Muscle of leg (tissue), 16 donors: ENCODE measurements at places on chromosomes 13 and 19.
A peak's percentile ranks its signal among the peaks of the same experiment; 100 is the strongest.

GRCh38 chr19:3980353-3981251 lies 4.7 kb downstream of the EEF2 start:
- no peak overlapping the region for H3K4me3 ChIP-seq
- DNase-seq, result peak; percentile 9
- peaks cover 26% of the 10 kb centered on the region for H3K4me1 ChIP-seq
- no peaks in the 10 kb centered on the region for H3K27me3 ChIP-seq
- H3K36me3 ChIP-seq, result peaks cover 85% of the 10 kb centered on the region

GRCh38 chr19:49297403-49297802 lies 27.6 kb downstream of the SLC6A16 start:
- H3K4me1 ChIP-seq, result peaks cover 6% of the 10 kb centered on the region
- no peak overlapping the region for H3K4me3 ChIP-seq
- no peak for DNase-seq
- no peaks in the 10 kb centered on the region for H3K36me3 ChIP-seq

DNA sequence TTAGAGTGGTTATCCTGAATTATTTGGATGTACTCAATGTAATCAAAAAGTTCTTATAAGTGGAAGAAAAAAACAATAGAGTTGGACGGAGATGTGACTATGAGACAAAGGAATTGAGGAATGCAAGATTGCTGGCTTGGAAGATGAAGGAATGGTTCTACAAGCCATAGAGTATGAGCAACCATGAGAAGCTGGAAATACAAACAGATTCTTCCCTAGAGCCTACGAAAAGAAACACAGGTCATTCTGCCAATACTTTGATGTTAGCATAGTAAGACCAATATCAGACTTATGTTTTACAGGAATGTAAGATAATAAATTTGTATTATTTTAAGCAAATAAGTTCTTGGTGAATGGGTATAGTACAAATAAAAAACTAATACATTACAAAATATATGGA lies 249.2 kb downstream of the DIAPH3 start:
- H3K27ac ChIP-seq, result no peak overlapping the region
- DNase-seq, result peak; percentile 3
- no peaks in the 10 kb centered on the region for H3K4me1 ChIP-seq
- no peak overlapping the region for H3K4me3 ChIP-seq

GRCh38 chr19:51009061-51009891 lies 7.9 kb upstream of the KLK8 start:
- peaks cover 3% of the 10 kb centered on the region for H3K27me3 ChIP-seq
- H3K4me3 ChIP-seq, result no peak overlapping the region
- no peaks in the 10 kb centered on the region for H3K4me1 ChIP-seq
- no peak overlapping the region for H3K27ac ChIP-seq
- no peaks in the 10 kb centered on the region for H3K36me3 ChIP-seq

- no peak for DNase-seq
- peaks cover 6% of the 10 kb centered on the region for H3K36me3 ChIP-seq
- no peak overlapping the region for H3K4me3 ChIP-seq
These were observed 3.4 kb downstream of the ZNF823 start for GRCh38 chr19:11735375-11735774.

GRCh38 chr19:7851623-7852500 lies 21.8 kb downstream of the EVI5L start:
- no peak overlapping the region for H3K27ac ChIP-seq
- no peaks in the 10 kb centered on the region for H3K36me3 ChIP-seq
- DNase-seq, result no peak
- no peaks in the 10 kb centered on the region for H3K27me3 ChIP-seq
- no peak overlapping the region for H3K4me3 ChIP-seq

GRCh38 chr13:110443622-110444225 lies 117.8 kb downstream of the RAB20 start:
- H3K36me3 ChIP-seq, result peaks cover 77% of the 10 kb centered on the region
- DNase-seq, result no peak
- peaks cover 8% of the 10 kb centered on the region for H3K4me1 ChIP-seq
- no peak overlapping the region for H3K27ac ChIP-seq
- H3K27me3 ChIP-seq, result no peaks in the 10 kb centered on the region

GRCh38 chr19:48186015-48186414 lies 15.5 kb downstream of the ZSWIM9 start:
- DNase-seq, result no peak
- H3K27me3 ChIP-seq, result no peaks in the 10 kb centered on the region
- H3K36me3 ChIP-seq, result peaks cover 22% of the 10 kb centered on the region
- H3K4me3 ChIP-seq, result no peak overlapping the region
- H3K27ac ChIP-seq, result no peak overlapping the region

DNA sequence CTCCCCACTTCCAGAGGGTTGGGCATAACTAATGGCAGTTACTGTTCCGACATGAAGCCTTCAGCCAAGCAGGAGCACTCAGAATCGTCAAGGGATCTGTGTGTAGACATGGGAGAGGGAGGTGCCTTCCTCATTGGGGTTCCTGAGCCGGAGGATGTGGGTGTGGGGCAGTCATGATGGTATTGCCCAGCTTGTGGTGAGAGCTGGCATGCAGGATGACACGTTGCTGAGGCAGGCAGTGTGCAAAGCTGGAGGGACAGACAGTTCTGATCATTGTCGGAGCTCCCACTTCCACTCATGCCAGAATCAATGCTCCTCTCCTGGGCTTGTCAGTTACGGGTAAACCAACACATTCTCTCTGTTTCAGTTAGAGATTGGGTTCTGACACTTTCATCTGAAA lies 83.9 kb upstream of the TSC22D1 start:
- H3K36me3 ChIP-seq, result no peaks in the 10 kb centered on the region
- H3K4me3 ChIP-seq, result no peak overlapping the region
- H3K27me3 ChIP-seq, result no peaks in the 10 kb centered on the region

- H3K36me3 ChIP-seq, result no peaks in the 10 kb centered on the region
- peaks cover 8% of the 10 kb centered on the region for H3K4me1 ChIP-seq
- no peak overlapping the region for H3K27ac ChIP-seq
- H3K27me3 ChIP-seq, result peaks cover 44% of the 10 kb centered on the region
- H3K4me3 ChIP-seq, result peak overlapping the region; percentile 29
- DNase-seq, result no peak
These were observed 495 bp downstream of the LSR start for GRCh38 chr19:35249146-35249847.

- no peak overlapping the region for H3K4me3 ChIP-seq
- no peak for DNase-seq
- no peaks in the 10 kb centered on the region for H3K27me3 ChIP-seq
These were observed 1158.0 kb upstream of the SPRY2 start for GRCh38 chr13:81498969-81499368.

GRCh38 chr13:61727767-61728166 lies 312.1 kb upstream of the PCDH20 start:
- H3K36me3 ChIP-seq, result no peaks in the 10 kb centered on the region
- no peaks in the 10 kb centered on the region for H3K27me3 ChIP-seq
- no peak overlapping the region for H3K4me3 ChIP-seq

- H3K36me3 ChIP-seq, result peaks cover 49% of the 10 kb centered on the region
- no peaks in the 10 kb centered on the region for H3K27me3 ChIP-seq
- H3K27ac ChIP-seq, result peak overlapping the region; percentile 93
- no peak for DNase-seq
- peaks cover 33% of the 10 kb centered on the region for H3K4me1 ChIP-seq
These were observed 2.3 kb downstream of the RPL13A start for GRCh38 chr19:49489601-49490167.

- no peaks in the 10 kb centered on the region for H3K27me3 ChIP-seq
- DNase-seq, result peak; percentile 77
- H3K4me3 ChIP-seq, result peak overlapping the region; percentile 34
These were observed 1.2 kb downstream of the INAFM1 start for GRCh38 chr19:47275791-47276461.

GRCh38 chr13:96821381-96821780 lies 172.9 kb downstream of the OXGR1 start:
- no peak for DNase-seq
- no peaks in the 10 kb centered on the region for H3K36me3 ChIP-seq
- no peaks in the 10 kb centered on the region for H3K27me3 ChIP-seq
- H3K27ac ChIP-seq, result no peak overlapping the region

GRCh38 chr13:43054803-43055802 lies 31.7 kb downstream of the DNAJC15 start:
- no peaks in the 10 kb centered on the region for H3K27me3 ChIP-seq
- H3K27ac ChIP-seq, result peak overlapping the region; percentile 71
- H3K36me3 ChIP-seq, result no peaks in the 10 kb centered on the region

DNA sequence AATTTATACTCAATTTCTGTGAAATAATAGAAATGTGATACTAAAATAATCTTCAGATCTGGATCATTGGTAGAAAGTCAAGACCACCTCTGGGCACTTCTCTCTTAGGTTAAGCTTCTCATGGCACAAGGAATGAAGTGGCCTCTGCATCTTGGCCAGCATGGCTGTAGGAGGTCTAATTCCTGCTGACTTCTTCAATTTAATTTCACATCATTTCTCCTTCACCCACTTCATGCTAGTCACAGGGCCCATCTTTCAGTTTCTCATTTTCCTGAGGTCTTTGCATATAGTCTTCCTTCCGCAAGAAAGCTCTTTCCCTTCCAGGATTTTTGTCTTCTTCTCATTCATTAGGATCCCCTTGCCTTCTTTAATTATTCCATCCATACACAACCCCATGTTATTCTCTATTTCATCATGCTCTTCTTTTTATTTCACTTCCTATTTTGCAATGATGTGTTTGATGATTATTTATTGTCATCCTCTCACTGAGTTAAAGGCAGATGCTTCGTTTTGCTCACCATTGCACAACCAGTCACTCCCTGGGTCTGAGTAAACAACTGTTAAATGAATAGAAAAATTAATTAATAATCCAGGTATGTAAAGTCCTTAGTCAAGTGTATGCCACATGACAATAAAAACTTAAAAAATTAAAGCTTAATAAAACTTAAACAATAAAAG lies 397.4 kb downstream of the SPRY2 start:
- no peaks in the 10 kb centered on the region for H3K4me1 ChIP-seq
- H3K4me3 ChIP-seq, result no peak overlapping the region
- no peak overlapping the region for H3K27ac ChIP-seq
- DNase-seq, result no peak

GRCh38 chr13:51549050-51549449 lies 35.2 kb upstream of the WDFY2 start:
- H3K27ac ChIP-seq, result no peak overlapping the region
- no peaks in the 10 kb centered on the region for H3K4me1 ChIP-seq
- no peaks in the 10 kb centered on the region for H3K36me3 ChIP-seq
- no peak for DNase-seq
- no peaks in the 10 kb centered on the region for H3K27me3 ChIP-seq

GRCh38 chr13:20831933-20832332 lies 58.2 kb upstream of the EEF1AKMT1 start:
- peaks cover 4% of the 10 kb centered on the region for H3K36me3 ChIP-seq
- no peaks in the 10 kb centered on the region for H3K27me3 ChIP-seq
- DNase-seq, result peak; percentile 20
- H3K4me3 ChIP-seq, result no peak overlapping the region
- H3K27ac ChIP-seq, result no peak overlapping the region
- H3K4me1 ChIP-seq, result peaks cover under 1% of the 10 kb centered on the region

DNA sequence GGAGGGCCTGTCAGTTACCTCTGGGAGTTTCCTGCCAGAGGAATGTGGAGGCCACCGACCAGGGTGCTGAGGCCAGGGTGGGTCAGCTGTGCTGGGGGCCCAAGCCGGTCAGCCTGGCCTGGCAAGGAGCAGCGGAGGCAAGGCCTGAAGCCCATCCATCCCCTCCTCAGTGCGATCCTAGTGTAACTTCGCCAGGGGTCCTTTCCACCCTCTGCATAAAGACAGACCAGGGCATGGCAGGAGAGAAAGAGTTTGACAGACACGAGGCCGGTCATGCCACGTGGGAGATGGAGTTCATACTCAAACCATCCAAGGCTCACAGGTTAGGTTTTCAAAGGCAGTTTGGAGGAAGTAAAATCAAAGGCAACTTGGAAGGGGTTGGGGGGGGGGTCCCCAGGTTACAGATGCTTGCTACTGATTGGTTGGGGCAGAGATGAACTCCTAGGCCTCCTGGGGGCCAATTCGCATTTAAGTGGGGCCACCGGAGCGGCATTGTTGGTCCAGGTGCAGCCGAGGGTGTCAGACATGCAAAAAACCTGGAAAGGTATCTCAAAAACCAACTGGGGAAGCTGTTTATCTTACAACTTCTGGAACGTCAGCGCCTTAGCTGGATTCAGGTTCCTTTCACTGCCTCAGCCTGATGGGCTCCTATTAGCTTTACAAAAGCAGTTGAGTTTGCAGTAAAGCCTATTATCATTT lies 36.8 kb upstream of the DPRX start:
- H3K27ac ChIP-seq, result no peak overlapping the region
- DNase-seq, result no peak
- no peaks in the 10 kb centered on the region for H3K27me3 ChIP-seq
- no peaks in the 10 kb centered on the region for H3K36me3 ChIP-seq
- H3K4me3 ChIP-seq, result no peak overlapping the region

- H3K27me3 ChIP-seq, result peaks cover 2% of the 10 kb centered on the region
- no peaks in the 10 kb centered on the region for H3K4me1 ChIP-seq
- no peak overlapping the region for H3K27ac ChIP-seq
- H3K36me3 ChIP-seq, result no peaks in the 10 kb centered on the region
- no peak overlapping the region for H3K4me3 ChIP-seq
These were observed 36.1 kb downstream of the HPN start for GRCh38 chr19:35077411-35078223.

DNA sequence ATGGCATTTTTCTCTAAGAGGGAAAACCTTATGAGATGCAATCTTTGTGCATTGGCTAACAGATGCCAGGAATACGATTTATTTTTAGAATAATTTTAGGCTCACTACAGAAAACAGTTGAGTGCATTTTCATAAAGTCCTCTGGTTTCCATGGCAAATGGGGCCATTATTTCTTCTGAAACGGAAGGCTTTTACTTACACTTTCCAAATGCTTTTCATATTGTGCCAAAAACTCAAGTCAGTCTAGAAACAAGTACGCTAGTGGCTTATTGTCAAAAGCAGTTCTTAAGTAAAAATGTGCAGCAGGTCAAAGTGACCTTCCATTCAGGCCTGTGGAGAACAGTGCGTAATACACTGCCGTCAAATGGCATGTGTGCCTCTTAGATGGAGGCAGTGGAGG lies 628.7 kb downstream of the EFNB2 start:
- no peaks in the 10 kb centered on the region for H3K4me1 ChIP-seq
- H3K4me3 ChIP-seq, result no peak overlapping the region
- no peaks in the 10 kb centered on the region for H3K36me3 ChIP-seq
- no peak overlapping the region for H3K27ac ChIP-seq

- H3K27me3 ChIP-seq, result peaks cover 6% of the 10 kb centered on the region
- DNase-seq, result peak; percentile 57
- peak overlapping the region; percentile 21 for H3K27ac ChIP-seq
- H3K4me3 ChIP-seq, result no peak overlapping the region
These were observed 30.0 kb downstream of the VAV1 start for GRCh38 chr19:6802336-6803035.

GRCh38 chr13:80477661-80478443 lies 136.9 kb upstream of the SPRY2 start:
- no peaks in the 10 kb centered on the region for H3K4me1 ChIP-seq
- H3K27me3 ChIP-seq, result no peaks in the 10 kb centered on the region
- no peak overlapping the region for H3K27ac ChIP-seq
- DNase-seq, result no peak
- H3K36me3 ChIP-seq, result no peaks in the 10 kb centered on the region

- H3K27me3 ChIP-seq, result peaks cover 63% of the 10 kb centered on the region
- peak overlapping the region; percentile 13 for H3K27ac ChIP-seq
- peaks cover 34% of the 10 kb centered on the region for H3K4me1 ChIP-seq
These were observed 2.2 kb downstream of the PDE4C start for GRCh38 chr19:18223860-18224524.

GRCh38 chr13:42702716-42703115 lies 78.7 kb upstream of the FAM216B start:
- H3K27ac ChIP-seq, result no peak overlapping the region
- no peaks in the 10 kb centered on the region for H3K4me1 ChIP-seq
- no peaks in the 10 kb centered on the region for H3K27me3 ChIP-seq
- H3K4me3 ChIP-seq, result no peak overlapping the region
- peak; percentile 59 for DNase-seq
